ENCODE measurements at places on chromosomes 5 and 9.

DNA sequence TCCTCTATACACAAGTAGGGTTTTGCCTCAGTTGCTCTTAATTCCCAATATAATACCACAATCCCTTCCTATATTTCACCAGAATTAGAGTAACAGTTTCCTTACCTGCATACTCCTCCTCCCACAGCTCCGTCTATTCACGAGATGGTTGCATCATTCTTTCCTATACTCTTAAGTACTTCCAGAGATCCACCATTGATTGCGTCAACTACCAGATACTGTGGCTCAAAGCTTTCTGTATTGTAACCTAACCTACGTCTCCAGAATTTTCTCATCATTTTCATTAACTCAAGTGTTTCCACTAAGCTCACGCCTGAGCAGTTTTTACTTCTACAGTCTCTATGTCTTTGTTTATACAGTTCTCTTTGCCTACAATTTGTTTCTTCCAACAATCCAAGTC lies 31.2 kb upstream of the MINAR2 start:
- DNase-seq = no peak

GRCh38 chr5:16809395-16810207 lies 126.5 kb downstream of the MYO10 start:
- DNase-seq = peak; percentile 94

DNA sequence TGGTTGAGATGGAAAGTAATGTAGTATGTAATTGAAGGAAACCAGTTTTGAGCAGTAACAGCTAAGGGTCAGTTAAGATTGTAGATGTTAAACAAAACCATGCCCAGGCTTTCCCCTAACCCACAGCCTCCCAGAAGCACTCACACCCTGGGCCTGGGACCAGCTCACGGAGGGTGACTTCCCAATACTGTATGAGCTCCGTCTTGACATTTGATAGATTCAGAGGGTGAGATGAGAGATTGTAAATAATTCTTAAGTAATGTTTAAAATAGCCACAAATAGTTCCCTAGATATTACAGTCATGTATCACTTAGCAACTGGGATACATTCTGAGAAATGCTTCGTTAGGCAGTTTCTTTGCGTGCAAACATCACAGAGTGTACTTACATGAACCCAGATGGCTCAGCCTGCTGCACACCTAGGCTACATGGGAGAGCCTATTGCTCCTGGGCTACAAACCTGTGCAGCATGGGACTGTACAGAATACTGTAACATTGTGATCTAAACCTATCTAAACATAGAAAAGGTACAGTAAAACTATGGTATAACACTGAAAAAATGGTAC lies 140.7 kb downstream of the FANCC start:
- no peak for DNase-seq

- no peak for DNase-seq
Observed at GRCh38 chr9:103615994-103616393, 478.1 kb upstream of the SMC2 start.

DNA sequence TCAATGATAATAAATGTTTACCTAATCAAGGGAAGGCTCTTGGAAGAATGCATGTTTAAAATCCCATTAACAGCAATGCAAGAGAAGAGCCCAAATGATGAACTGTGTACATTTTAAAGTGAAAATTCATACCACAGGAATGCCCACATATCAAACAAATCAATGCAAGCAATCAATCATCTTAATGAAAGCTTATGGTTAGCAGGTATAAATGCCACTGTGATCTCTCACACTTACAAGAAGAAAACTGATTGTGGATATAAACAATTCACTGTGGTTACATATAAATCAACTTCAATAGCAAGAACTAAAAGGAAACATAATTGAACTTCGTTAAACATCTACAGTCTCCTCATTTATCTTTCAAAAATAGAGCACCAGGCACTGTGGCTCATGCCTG lies 161.0 kb upstream of the RORB start:
- DNase-seq = no peak

GRCh38 chr9:13993632-13994185 lies 320.2 kb downstream of the NFIB start:
- no peak for DNase-seq

DNA sequence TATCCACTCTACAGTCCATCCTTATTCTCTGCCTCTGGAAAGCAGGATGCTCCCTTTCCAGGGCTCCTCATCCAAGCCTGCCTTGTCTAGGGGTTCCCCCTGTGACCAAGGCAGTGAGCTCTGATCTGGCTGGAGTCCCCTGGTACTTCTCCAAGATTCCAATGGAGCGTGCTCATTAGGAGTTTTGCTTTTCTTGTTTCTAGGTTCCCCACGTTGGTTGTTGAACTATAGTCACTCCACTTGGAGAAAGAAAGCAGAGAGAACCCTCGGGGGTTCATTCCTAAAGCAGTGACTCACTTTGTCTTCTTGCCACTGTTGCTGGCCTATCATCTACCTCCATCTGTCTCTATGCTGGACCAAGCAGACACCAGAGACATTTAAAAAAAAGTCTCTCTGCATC lies 192.6 kb downstream of the TLE4 start:
- peak; percentile 96 for DNase-seq

DNA sequence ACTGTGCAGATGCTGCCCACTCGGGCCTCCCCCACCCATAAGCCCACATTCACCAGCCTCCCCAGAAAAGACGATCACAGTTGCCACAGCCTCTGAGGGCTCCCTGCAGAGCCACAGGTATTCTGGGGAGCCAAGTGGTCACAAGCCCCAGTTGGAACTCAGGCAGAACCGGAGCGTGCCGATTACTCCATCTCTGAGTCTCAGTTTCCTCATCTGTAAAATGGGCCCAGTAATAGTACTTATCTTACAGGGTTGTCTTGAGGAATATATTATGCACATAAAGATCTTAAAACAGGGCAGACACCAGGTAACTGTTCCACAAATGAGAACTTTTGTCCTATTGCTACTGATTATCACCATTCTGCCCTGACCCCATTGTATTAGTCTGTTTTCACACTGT lies 57.7 kb upstream of the FUBP3 start:
- DNase-seq = no peak

DNA sequence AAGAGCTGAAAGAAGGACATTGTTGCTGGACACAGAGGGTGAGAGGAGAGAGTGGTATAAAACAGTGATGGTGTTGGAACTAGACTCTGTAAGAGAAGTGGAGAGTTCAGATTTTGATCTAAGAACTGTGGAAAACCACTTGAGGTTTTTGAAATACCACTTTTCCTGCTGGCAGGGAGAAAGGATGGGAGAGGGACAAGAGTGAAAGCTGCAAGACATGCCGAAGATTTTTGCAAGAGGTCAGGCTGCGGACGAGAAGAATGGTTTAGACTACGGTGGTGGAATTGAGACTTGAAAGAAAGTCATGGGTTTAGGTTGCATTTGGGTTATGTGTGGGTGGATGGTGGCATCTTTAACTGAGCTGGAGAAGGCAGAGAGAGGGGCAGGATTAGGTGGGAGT lies 202.2 kb upstream of the RPS23 start:
- peak; percentile 51 for DNase-seq

- peak; percentile 74 for DNase-seq
Observed at GRCh38 chr5:127820910-127821553, 117.8 kb downstream of the CCDC192 start.

DNA sequence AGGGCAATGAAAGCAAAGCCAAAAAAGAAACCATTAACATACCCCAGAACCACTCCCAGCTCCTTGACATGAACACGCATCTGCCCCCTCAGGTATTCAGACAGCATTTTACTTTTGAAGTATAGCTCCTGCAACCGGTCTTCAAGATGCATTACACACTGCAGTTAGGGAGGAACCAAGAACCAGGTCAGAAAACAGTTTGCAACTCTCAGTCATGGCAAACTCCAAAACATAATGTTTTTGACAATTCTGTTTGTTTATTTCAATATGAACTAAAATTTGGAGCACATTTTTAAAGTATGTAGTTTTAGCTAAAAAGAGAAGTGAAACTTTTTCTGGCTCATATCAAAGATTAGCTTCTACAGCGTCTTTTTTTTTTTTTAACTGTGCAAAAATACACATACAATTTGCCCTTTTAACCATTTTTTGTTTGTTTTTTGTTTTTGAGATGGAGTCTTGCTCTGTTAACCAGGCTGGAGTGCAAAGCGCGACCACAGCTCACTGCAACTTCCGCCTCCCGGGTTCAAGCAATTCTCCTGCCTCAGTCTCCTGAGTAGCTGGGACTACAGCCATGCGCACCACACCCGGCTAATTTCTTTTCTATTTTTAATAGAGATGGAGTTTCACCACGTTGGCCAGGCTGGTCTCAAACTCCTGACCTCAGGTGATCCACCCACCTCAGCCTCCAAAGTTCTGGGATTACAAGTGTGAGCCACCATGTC lies 12.2 kb upstream of the RAPGEF6 start:
- DNase-seq = no peak

DNA sequence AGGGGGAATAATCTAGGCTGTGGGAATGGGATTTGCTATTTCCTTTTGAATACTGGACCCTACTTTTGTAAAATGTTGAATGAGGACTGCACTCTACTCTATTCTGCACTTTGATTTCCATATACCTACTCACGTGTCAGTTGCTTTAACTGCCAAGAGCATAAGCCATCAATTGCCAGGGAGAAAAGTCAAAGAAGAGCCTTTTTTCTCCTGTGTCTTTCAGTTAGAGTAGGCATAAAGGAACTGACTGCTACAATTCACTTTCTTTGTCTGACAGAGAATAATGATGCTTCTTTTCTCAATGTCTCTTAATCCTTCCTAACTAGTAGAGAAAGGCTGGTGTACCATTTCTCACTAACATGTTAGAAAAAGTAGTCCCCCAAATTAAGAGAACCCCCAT lies 231.6 kb downstream of the ELAVL2 start:
- no peak for DNase-seq

DNA sequence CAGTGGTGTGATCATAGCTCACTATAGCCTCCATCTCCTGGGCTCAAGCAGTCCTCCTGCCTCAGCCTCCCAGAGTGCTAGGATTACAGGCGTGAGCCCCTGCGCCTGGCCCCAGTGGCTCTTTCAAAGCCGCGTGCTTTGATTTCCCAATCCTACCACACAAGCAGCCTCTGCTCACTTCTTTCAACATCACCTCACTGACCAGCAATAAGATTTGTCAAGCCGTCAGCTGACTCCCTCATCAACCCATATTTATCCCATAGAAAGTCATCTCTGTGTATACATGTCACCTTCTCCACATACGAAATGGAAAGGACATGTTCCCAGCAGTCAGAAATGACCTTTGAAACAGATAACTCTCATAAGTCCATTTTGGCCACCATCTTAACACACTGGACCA lies 26.0 kb downstream of the SLC31A2 start:
- no peak for DNase-seq

DNA sequence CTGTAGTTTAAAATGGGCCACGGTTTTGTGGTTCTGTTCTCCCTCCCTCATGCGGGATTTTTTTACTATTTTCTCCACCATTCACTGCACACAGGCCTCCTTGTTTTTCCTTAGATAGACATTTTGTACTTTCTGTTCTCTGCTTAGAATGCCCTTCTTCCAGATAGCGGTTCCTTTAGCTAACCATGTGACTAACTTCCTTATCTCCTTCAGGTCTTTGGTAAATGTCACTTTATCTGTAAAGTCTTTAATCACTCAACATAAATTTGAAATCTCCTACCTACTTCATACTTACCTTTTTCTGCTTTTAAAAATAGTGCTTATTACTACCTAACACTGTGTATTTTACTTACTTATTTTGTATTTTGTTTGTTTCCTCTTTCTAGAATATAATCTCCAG lies 15.0 kb downstream of the FER start:
- DNase-seq = no peak

DNA sequence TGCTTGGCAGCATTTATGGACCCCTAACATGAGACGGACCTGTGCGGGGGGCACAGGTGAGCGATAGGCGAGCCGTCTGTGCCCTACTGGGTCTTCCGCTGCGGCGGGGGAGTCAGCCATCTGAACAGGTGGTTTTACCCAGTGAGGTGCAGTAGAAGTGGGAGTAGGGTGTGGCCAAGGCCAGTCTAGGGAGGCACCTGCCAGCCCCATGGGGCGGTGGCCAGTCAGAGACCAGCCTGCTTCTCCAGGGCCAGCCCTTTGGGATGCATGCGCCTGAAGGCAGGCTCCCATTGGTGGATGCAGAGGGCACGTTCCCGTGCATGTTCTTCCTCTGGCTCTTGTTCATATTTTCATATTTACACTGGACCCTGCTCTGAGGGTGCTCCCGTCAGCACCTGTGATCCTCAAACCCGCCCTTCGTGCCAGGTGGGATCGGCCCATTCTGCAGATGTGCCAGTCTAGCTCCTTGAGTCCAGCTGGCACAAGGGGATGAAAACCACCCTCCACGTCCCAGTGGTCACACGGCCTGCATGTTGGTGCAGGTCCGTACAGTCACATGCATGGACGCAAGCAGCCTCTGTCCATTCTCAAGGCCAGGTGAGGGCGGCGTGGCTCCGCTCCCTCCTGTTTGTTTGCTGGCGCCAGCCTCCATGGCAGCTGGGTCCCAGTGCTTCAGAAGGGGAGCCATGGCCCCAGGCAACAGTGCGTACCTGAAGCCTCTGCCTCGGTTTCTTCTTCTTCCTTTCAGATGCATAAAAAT lies 9.0 kb downstream of the COL5A1 start:
- no peak for DNase-seq

All from AG10803 (cell line).